GM23338 (cell line): ENCODE measurements at places on chromosomes 16 and 17. TPM values are rescaled to one million over a fixed set of nuclear protein-coding genes. Genes with fewer than 3 reads are reported as not detected.

Gene MMP2
- 25.2 and 25.6 TPM in 2 replicates for polyA plus RNA-seq

Gene DNAI2
- 0.21 TPM in 1 of 2 replicates, not detected in the other for polyA plus RNA-seq

Gene SYNGR3
- 44.7 and 45.4 TPM in 2 replicates for polyA plus RNA-seq

Gene CTRB2
- polyA plus RNA-seq = not detected in 2 replicates

Gene BEAN1
- polyA plus RNA-seq = 0.10 TPM in 1 of 2 replicates, not detected in the other

Gene ATP6V0A1
- 23.9 and 25.8 TPM in 2 replicates for polyA plus RNA-seq

Gene CD19
- 1.9 and 2.3 TPM in 2 replicates for polyA plus RNA-seq

Gene TBC1D3K
- not detected in 2 replicates for polyA plus RNA-seq

Gene ARHGAP44
- polyA plus RNA-seq = 5.8 and 7.8 TPM in 2 replicates

Gene NPIPB9
- polyA plus RNA-seq = 0.71 and 2.1 TPM in 2 replicates

Gene FAM20A
- polyA plus RNA-seq = 1.2 and 1.3 TPM in 2 replicates

Gene KRT33A
- polyA plus RNA-seq = not detected in 2 replicates

Gene TRIM25
- 19.6 and 20.7 TPM in 2 replicates for polyA plus RNA-seq

Gene SNF8
- 103 and 113 TPM in 2 replicates for polyA plus RNA-seq

Gene PRSS33
- polyA plus RNA-seq = 0.24 TPM in 2 replicates

Gene TSNAXIP1
- polyA plus RNA-seq = 0.97 and 1.4 TPM in 2 replicates

Gene ZNF785
- polyA plus RNA-seq = 4.9 and 5.4 TPM in 2 replicates

Gene GNAO1
- 6.5 and 7.5 TPM in 2 replicates for polyA plus RNA-seq

Gene ASB16
- polyA plus RNA-seq = 0.21 and 0.47 TPM in 2 replicates

Gene RND2
- 18.5 and 20.4 TPM in 2 replicates for polyA plus RNA-seq

Gene HSD17B2
- polyA plus RNA-seq = 0.03 and 0.29 TPM in 2 replicates

Gene CRISPLD2
- polyA plus RNA-seq = 2.1 and 2.6 TPM in 2 replicates

Gene ZP2
- not detected in 2 replicates for polyA plus RNA-seq

Gene SLC16A13
- polyA plus RNA-seq = 1.2 and 2.2 TPM in 2 replicates

Gene PPL
- 9.4 and 10.6 TPM in 2 replicates for polyA plus RNA-seq

Gene CHST5
- polyA plus RNA-seq = not detected in 2 replicates

Gene ITGAD
- not detected in 2 replicates for polyA plus RNA-seq

Gene CMC2
- 211 and 241 TPM in 2 replicates for polyA plus RNA-seq

Gene EVPL
- polyA plus RNA-seq = 0.47 and 0.59 TPM in 2 replicates

Gene TNP2
- polyA plus RNA-seq = not detected in 2 replicates

Gene SCN4A
- polyA plus RNA-seq = 2.3 and 2.5 TPM in 2 replicates

Gene KRT40
- not detected in 2 replicates for polyA plus RNA-seq

Gene COPS3
- 90.9 and 108 TPM in 2 replicates for polyA plus RNA-seq

Gene KRTAP1-5
- not detected in 2 replicates for polyA plus RNA-seq

Gene TOM1L1
- 39.4 and 46.8 TPM in 2 replicates for polyA plus RNA-seq

Gene SPATA33
- polyA plus RNA-seq = 13.9 and 17.4 TPM in 2 replicates

Gene GRIN2A
- 0.89 and 0.92 TPM in 2 replicates for polyA plus RNA-seq

Gene KRTAP4-3
- polyA plus RNA-seq = not detected in 2 replicates
